ENCODE measurements at places on chromosomes 13 and 19.

GRCh38 chr19:1288833-1289685 is 3.4 kb downstream of the EFNA2 start:
- DNase-seq = no peak

DNA sequence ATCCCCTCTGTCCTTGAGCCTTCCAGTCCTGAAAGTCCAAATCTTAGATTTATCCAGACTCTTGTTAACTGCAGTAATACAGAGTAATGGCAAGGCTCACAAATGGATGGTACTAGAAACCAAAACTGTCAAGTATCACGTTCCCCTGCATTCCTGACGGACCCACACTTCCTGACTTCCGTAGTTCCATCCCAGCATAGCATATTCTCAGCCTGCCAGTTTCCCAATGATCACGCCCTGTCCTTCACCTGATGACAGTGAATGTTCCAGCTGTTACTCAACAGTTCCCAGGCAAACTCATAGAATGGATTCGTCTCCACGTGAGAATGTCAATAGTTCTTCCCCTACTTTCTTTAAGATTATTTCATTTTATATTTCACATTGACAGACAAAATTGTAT is 33.6 kb downstream of the SLC7A1 start:
- no peak for DNase-seq

DNA sequence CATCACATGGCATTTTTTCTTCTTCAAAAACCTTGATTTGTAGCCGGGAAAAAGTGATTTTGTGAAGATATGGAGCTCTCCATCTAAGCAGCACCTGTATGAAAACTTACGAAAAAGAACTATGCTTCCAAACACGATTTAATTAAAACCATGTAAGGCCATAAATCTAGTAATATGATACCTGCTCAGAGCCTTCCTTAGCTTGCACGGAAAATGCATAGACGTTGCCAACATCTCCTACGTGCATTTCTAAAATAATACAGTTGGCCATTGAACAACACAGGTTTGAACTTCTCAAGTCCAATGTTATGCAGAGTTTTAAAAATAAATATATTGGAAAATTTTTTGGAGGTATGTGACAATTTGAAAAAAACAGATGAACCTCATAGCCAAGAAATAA is 59.1 kb upstream of the RNF113B start:
- DNase-seq = no peak

GRCh38 chr19:43727593-43727853 is 11.6 kb downstream of the IRGC start:
- no peak for DNase-seq

- no peak for DNase-seq
Measured at GRCh38 chr19:38663156-38663651, 15.8 kb downstream of the ACTN4 start.

DNA sequence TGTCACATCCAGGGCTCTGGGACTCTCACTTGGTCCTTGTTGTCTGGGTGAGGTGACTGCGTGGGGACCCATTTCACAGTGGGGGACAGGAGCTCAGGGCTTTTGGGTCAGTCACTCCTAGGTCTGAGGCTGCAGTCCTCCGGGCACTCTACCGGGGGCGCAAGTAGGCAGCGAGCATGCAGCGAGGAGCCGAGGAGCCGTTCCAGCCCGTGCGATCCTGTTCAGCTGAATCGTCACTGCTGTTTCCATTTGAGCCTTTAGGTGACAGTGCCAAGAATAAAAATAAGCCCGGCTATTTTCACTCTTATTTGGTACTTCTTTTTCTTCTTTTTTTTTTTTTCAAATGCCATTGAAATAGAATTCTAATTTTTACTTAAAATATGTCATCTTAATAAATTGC is 126.5 kb downstream of the ZNF536 start:
- DNase-seq = no peak
